ENCODE measurements at places on chromosomes 16 and 17. TPM values are rescaled to one million over a fixed set of nuclear protein-coding genes. Genes with fewer than 3 reads are reported as not detected.
A peak's percentile ranks its signal among the peaks of the same experiment; 100 is the strongest.

DNA sequence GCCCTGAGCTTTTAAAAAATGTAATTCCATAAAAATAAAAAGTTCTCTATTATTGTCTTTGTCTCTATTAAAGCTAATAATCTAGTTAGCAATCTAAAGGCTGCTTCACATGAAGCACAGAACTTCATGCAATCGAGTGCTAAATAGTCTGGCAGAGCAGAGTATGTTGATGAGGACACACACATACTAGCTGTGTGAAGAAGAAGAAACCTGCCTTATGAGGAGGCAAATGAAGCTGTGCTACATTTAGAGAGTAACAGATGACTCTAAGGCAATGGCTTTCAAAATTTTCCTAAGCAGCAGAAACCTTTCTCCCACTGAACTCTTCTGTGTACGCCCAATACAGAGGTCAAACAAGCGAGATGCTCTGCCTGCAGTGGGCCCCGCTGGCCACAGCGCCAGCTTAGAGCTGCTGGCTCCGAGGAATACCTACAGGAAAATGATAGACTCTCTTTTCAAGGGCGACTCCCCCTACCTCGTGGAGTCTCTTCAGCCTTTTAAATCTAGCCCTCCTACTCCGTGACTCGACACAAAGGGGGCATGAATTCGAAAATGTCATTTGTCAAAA is 39.2 kb downstream of the GNA13 start:
- DNase-seq = peak; percentile 80

GRCh38 chr17:40922239-40922638 is 15.2 kb downstream of the KRT23 start:
- DNase-seq = peak; percentile 83

DNA sequence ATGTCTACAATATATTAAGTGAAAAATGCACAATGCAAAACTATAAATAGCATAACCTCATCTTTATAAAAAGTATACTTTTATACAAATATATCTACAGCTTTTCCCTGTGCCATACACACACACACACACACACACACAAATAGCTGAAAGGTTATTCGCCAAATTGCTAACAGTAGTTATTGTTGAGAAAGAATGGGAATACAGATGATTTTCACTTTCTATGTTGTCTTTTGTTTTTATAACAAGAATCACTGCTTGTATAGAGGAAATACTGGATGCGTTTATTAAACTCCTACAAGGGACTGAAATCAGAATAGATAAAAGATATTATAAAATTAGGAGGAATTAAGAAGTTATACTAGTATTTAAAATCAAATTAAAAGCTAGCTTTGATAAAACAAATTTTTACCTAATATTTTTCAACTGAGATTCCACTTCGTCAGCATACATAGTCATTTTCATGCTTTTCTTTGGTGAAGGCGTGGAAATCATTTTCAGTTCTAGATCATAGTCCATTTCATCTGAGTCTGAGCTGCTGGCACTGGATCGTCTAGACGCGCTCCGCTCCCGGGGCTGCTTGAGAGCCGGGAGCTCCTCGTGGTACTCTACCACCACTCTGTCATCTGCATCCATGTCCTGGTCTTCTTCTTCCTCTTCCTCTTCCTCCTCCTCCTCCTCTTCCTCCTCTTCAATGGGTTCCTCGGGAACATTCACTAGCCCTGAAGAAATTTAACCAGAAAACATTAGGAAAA is 17.0 kb upstream of the ITGAE start:
- DNase-seq = no peak

- DNase-seq = no peak
These were observed 13.1 kb upstream of the SEPHS2 start for GRCh38 chr16:30458561-30459394.

DNA sequence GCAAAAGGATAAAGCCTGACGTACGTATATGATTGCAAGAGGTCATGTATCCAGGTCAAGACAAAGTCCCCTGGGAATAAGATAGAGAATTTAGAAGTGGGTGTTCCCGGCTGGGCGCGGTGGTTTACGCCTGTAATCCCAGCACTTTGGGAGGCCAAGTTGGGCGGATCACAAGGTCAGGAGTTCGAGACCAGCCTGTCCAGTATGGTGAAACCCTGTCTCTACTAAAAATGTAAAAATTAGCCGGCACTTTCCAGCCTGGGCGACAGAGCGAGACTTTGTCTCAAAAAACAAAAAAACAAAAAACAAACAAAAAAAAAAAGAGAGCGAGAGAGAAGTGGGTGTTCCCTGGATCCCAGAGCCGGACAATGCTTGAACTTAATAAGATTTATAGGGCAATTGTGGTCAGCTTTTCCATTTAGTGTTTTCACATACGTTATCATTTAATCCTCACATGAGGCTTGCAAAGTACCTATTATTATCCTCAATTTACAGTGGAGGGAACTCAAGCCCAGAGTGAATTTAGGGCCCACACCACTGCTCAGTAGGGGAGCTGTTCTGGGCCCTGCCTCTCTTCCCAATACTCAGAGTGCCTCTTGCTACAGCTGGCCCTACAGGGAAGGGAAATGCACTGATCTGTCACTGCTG is 481 bp upstream of the GLTPD2 start:
- DNase-seq = peak; percentile 12

GRCh38 chr17:77948690-77949114 is 9.8 kb upstream of the TNRC6C start:
- peak; percentile 56 for DNase-seq

- DNase-seq = peak; percentile 71
These were observed 985 bp upstream of the FZD2 start for GRCh38 chr17:44556166-44556831.

The SCO1 gene
- total RNA-seq = 38.3 TPM

Measured in fibroblast of villous mesenchyme (primary cell).